Chondrocyte (in vitro differentiated cells): ENCODE measurements at places on chromosomes 7 and 10.
A peak's percentile ranks its signal among the peaks of the same experiment; 100 is the strongest.

- peak; percentile 66 for DNase-seq
Measured at GRCh38 chr10:79393221-79393923, 46.1 kb downstream of the PPIF start.

DNA sequence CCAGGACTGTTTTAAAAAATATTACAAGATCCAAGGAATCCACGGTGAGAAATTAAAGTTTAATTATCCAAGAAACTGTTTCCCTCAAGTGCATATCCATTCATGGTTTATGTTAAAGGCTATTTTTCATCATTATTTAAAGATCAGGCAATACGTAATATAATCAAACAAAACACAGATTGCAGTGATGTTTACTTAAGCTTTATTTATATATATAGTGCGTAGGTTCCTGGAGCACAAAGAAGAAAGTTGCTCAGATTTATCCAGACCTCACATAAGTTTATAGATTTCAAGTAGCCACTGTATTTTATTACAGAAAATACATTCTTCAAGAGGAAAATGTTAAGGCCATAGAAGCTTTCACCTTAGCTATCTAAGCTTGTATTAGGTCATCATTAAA, 210.0 kb upstream of the KLF14 start:
- DNase-seq: no peak

DNA sequence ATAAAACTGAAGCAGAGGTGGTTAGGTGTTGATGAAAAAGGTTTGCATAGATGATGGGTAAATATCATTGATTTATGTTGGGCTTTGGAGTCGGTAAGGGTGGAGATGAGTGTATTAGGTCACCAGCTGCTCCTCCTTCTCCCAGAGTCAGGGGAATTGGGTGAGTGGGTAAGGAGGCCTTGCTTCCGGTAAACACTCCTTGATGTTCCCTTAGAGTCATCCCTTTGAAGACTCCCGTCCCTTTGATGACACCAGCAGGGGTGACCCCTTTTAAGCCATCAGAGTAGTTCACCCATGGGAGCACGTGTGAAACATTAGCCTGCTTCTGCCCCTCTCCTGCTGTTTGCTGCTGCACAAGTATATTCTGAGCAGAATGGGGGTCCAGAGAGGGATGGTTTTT, 92.2 kb upstream of the DKK1 start:
- DNase-seq: no peak

DNA sequence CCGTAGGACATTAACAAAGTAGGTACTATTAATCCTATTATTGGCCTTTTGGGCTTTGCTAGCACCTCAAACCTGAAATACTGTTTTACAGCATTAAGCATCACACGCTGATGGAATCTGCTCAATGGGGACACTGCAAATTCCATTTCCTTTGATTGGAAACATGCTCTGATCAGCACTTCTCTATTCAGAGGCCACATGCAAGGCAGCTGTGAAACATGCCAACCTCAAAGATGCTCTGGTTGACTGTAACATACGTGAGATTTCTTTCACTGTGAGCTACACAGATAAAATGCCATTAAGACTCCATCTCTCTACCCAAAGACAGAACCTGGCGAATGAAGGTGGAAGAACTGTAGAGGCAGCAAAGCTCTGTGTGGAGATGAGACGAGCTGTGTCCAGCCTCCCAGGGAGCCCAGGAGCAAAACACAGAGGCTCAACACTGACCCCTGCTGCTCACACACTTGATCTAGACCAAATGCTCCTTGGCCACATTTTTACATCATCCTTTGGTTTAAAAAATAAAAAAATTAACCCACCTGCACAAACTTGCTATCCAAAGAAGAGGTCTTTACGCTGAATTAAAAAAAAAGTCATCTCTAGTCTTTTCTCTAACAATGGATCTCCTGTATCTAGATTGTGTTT, 8.0 kb downstream of the RSU1 start:
- DNase-seq: no peak

GRCh38 chr10:44012921-44013320, 364.2 kb upstream of the ZNF32 start:
- no peak for DNase-seq

DNA sequence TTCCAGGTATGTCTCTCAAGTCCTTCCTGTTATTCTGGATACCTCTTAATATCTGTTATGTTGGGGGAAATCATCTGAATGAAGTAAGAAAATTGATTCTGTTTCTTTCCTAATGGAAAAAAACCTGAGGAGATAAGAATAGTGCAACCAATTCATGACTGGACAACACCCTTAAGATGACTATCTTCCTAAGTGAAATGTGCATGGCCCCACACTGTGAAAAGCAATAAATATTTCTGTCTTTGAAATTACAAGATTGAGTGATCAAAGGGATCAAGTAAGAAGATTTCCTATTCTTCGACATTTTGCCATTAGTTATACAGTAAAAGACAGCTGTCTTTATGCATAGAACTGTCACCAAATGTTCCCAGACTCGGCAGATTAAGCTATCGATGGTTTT, 73.9 kb downstream of the CHCHD3 start:
- no peak for DNase-seq

GRCh38 chr7:54969208-54969967, 49.4 kb upstream of the EGFR start:
- DNase-seq: no peak

- DNase-seq: no peak
Measured at GRCh38 chr7:26398756-26399509, 107.3 kb downstream of the SNX10 start.

GRCh38 chr10:99791831-99792230, 9.4 kb downstream of the ABCC2 start:
- no peak for DNase-seq
